ENCODE measurements at places on chromosomes 1 and 21.

DNA sequence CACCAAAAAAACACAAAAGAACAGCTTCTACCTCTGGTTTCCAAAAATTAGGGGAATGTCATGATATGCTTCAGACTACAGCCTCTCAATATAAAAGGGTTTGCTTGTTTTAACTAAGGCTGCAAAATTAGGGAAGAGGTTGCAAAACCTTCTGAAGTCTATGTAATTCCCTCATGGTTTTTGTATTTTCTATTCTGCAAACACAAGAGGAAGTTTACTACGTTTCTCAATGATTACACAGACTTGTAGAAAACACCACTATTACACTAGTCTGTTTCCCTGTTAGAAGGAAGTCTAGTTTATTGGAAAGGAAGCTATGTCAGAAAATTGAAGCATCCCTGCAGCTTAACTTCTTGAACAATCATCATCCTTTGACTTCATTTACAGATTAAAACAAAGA lies 229.7 kb upstream of the FMN2 start:
- no peaks in the 10 kb centered on the region for H3K36me3 ChIP-seq
- H3K27ac ChIP-seq: no peak overlapping the region
- H3K27me3 ChIP-seq: no peaks in the 10 kb centered on the region
- H3K4me1 ChIP-seq: no peaks in the 10 kb centered on the region

DNA sequence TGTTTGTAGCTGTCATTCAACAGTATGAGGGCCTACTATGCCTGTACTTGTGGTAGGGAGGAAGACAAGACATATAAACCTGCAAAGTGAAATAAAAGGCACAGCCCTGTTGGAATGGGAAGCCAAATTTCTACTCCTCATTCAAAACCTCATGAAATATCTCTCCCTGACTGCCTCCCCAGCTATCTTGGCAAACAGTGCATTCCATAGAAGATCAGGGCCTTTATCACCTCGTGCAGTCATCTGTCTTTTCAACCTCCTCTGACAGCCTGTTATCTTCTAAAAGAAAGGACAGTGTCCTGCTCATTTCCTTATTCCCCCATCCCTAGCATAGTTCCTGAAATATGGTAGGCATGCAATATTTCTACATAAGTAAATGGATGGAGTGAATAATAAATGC lies 71.0 kb downstream of the SH3GLB1 start:
- H3K27ac ChIP-seq: no peak overlapping the region
- no peak for DNase-seq
- H3K4me1 ChIP-seq: peaks cover 10% of the 10 kb centered on the region
- no peaks in the 10 kb centered on the region for H3K27me3 ChIP-seq
- no peaks in the 10 kb centered on the region for H3K36me3 ChIP-seq

DNA sequence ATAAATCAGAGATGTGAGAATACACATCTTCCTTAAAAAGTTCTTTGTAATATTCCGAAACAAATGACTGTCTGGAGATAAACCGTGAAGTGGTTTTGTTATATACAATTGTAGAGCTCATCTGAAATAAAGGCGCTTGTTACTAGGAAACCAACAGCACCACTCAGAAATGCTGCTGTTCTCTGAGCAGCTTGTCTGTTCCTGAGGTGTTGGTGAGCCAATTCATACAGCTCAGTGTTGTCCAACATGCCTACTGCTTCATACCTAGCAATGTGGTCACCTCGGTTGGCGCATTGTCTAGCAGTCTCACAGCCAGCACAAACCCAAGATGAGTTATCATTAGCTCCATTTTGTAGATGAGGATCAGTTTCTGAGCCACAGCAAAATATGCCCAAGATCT lies 44.4 kb downstream of the GFI1 start:
- H3K4me1 ChIP-seq: peaks cover 20% of the 10 kb centered on the region
- no peaks in the 10 kb centered on the region for H3K36me3 ChIP-seq
- H3K27me3 ChIP-seq: no peaks in the 10 kb centered on the region

GRCh38 chr1:25022361-25023189 lies 92.5 kb upstream of the RUNX3 start:
- no peaks in the 10 kb centered on the region for H3K36me3 ChIP-seq
- peaks cover 96% of the 10 kb centered on the region for H3K4me1 ChIP-seq
- no peaks in the 10 kb centered on the region for H3K27me3 ChIP-seq
- peak; percentile 96 for DNase-seq

DNA sequence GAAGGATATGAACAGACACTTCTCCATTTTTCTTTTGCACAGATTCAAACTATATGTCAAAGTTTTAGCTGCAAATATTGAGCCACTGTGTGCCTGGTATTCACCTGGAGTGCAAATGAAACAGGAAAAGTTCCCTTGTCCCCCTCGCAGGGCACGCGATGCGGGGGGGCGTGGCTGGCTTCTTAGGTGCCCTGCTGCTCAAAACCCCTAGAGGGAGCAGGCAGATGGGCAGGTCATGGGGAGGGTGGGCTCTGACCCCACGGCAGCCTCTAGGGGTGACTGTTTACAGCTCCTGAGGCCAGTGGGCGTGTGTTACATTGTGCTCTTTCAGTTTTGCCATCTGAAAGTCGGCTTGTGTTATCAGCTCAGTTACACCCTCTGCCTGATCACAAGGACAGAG lies 931.2 kb upstream of the B3GALT2 start:
- H3K4me1 ChIP-seq: no peaks in the 10 kb centered on the region
- no peaks in the 10 kb centered on the region for H3K36me3 ChIP-seq
- DNase-seq: no peak
- no peak overlapping the region for H3K27ac ChIP-seq

DNA sequence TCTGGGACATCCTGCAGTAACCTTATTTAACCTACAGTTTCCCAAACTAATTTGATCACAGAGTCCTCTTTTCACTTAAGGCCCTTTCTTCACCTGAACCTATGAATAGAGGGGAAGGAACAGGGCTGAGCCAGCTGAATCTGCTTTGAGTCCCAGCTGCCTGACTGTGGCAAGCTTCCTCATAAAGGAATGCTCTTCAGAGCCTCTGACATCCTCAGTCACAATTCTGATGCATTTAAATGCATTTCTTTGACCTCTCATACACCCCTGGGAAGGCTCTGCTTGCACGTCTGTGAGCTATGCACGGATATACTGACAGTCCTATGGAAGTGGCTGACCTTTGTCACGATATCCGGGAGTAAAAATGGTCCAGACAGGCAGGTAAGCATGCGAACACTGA lies 673.1 kb downstream of the SMYD3 start:
- no peaks in the 10 kb centered on the region for H3K4me1 ChIP-seq
- no peak for DNase-seq
- no peak overlapping the region for H3K4me3 ChIP-seq
- no peaks in the 10 kb centered on the region for H3K36me3 ChIP-seq
- no peaks in the 10 kb centered on the region for H3K27me3 ChIP-seq
